ENCODE measurements at places on chromosomes 2 and 18. TPM values are rescaled to one million over a fixed set of nuclear protein-coding genes. Genes with fewer than 3 reads are reported as not detected.

The RPIA gene
- 10.9 TPM for polyA plus RNA-seq

The RAB27B gene
- 1.4 TPM for polyA plus RNA-seq

The CSRNP3 gene
- 0.25 TPM for polyA plus RNA-seq

The NPAS2 gene
- polyA plus RNA-seq = 19.3 TPM

The CNTNAP5 gene
- not detected for polyA plus RNA-seq

The NT5DC4 gene
- polyA plus RNA-seq = not detected

The FIGLA gene
- polyA plus RNA-seq = not detected

Measured in AG04450 (cell line).